Effector memory CD8-positive, alpha-beta T cell (primary cell): ENCODE measurements at places on chromosomes 3 and 15.
A peak's percentile ranks its signal among the peaks of the same experiment; 100 is the strongest.

GRCh38 chr3:58190882-58191281, 19.9 kb downstream of the DNASE1L3 start:
- no peak for DNase-seq

GRCh38 chr3:21515417-21515816, 235.6 kb downstream of the ZNF385D start:
- DNase-seq = no peak

DNA sequence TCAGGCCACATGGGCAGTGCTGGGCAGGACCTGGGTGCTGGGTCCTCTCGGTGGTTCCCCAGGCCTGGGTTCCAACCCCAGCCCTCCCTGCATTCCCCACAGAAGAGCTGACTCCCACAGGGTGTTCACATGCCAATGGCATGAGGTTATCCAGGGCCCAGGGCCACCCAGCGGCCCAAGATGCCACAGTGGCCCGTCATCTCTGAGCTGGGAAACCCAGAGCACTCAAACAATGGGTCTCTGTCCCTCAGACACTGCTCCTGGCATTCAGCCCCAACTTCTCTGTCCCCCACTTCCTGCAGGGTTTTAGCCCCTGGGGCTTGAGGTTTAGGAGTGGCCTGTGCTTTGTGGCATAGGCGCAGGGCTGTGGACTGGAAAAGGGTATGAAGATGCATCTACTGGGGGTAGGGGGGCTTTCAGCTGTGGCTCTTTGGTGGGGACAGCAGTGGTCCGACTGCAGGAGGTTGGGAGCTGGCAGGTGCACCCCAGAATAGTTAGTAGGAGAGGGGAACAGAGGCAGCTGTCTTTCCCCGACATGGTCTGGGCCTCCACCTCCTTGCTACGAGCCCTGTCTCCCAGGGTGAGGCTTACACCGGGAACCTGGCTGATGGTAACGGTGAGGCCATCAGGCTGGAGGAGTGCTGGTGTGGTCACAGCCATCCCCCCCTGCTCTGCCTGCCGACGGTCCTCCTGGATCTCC, 1.7 kb downstream of the CCDC9B start:
- no peak for DNase-seq

- no peak for DNase-seq
These were observed 106.7 kb downstream of the MYO5A start for GRCh38 chr15:52422001-52422400.

DNA sequence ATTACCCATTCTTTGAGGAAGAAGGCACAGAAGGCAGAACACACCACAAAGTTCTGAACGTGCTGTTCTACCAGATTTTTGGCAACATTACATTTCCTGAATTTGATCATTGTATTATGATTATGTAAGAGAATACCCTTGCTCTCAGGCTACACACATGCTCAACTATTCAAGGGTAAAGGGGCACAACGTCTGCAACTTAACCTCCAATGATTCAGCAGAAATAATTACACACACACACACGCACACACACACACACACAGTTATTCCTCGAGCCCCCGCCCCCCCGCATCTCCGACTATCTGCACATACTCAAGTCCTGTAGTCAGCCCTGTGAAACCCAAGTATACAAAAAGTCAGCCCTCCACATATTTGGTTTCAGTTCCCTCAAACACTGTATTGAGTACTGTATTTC, 26.8 kb downstream of the RPN1 start:
- no peak for DNase-seq

GRCh38 chr15:59532770-59533379, 78.7 kb upstream of the GCNT3 start:
- DNase-seq = no peak

DNA sequence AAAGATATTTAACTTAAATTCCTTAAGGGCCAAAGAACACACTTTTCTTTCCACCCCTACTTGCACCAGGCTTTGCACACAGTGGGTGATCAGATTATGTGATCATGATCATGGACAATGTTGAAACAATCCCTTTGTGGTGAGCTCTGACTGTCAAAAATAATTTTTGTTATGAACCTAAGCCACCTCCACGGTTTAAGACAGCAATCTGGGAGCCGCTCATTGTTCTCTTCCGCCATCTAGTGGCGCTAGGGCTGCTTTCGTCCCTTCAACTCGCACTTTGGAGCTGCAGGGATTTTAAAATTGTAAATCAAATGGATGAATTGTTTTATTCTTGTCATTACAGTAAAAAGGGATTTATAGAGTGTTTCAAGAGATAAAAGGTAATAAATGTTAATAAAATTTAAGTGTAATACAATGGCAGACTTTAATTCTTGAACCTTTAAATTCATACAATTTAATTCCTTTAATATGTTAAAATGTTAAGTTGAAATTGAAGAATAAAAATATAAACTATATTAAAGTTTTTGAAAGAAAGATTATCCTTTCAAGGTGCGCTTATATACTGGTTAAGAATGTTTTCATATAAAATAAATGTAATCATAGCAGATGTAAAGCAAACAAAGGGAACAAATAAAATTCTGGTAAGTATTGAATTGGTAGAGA, 45.3 kb upstream of the ARL6 start:
- DNase-seq = peak; percentile 47

GRCh38 chr3:50154840-50155490, at the start of gene SEMA3F:
TSS of gene SEMA3F (plus strand) at chr3:50155324. CDS start at chr3:50159623, 4,299 bp downstream.
- peak; percentile 42 for DNase-seq

- no peak for DNase-seq
These were observed 596 bp downstream of the COL7A1 start for GRCh38 chr3:48594417-48595049.

DNA sequence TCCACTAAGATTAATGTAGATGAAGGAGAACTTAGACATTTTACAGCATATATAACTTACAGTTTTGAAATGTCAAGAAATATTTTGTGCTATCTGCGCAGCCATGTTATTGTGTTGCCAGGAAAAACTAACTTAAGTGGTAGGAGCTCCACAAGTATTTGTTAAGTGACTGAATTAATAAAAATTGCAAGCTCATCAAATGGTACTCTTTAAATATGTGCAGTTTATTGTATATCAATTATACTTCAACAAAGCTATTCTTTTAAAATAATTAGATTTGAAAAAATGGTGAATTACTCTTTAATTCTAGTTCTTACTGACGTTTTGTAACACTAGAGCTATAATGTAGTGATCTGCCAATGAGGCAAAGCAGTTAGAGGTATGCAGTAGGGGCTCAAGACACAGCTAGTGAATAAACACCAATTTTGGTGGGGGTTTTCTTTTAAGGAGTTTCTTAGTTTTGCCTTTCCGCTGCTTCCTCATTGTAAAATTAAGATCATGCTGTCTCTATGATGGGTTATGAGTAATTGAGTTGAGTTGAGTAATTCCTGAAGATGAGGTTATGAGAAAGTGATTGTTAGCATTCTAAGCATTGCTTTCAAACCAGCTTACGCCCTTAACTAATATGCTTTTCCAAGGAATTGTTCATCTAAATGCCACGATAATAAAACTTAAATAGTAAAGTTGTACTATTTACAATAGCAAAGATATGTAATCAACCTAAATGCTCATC, 10.9 kb upstream of the LXN start:
- no peak for DNase-seq

DNA sequence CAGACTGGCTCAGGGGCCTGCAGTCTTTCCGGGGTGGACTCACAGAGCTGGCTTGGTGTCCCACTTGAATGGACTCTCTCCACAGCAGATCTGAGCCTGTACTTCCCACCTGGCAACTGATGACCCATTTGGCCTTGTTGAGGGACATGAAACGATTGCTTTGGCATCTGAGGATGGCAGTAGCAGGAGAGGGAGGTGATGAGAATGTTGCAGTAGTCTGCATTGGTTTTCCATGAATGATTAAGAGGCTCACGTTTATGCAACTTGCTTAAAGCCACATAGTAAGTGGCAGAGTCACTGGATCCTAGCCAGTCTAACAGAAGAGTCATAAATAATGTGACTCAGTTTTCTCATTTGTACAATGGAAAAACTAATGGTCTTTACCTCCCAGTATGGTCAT, 21.9 kb downstream of the IL20RB start:
- DNase-seq = no peak

DNA sequence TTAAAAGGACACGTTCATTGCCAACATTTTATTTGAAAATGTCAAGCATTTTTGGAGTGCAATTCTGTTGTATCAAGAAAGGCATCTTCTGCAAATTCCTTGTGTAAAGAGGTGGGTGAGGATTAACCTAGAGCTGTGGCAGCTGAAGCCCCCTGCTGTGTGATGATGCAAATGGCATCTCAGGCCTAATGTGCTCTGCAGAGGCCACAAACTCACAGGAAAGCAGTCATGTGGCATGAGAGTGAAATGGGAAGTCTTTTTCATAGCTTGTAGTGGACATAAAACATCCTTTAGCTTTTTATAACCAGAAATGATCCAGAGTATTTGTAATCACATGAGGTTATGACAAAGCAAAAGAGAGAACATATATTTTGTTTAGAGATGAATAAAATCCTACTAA, 6.4 kb downstream of the CADM2 start:
- no peak for DNase-seq

GRCh38 chr3:59644479-59645402, 594.9 kb upstream of the CFAP20DC start:
- no peak for DNase-seq

DNA sequence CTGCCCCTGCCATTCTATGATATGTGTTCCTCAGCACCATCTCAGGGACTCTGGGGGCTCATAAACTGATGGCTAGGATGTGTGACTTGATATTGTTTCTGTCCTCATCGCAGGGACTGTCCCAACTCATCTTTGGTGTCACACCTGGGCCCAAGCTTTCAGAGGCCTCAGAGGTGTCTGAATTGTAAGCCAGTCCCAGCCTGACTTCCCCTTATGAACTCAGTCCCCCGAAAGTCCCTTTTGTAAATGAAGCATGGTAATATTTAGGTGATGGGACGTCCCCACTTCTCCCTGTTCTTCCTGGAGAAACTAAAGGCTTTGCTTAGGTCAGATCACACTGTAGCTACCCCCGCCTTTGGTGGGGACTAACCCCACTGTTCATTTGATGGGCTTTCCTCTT, 142.4 kb upstream of the TLE3 start:
- no peak for DNase-seq

- no peak for DNase-seq
These were observed 58.7 kb downstream of the GUCA1C start for GRCh38 chr3:108894981-108895380.

DNA sequence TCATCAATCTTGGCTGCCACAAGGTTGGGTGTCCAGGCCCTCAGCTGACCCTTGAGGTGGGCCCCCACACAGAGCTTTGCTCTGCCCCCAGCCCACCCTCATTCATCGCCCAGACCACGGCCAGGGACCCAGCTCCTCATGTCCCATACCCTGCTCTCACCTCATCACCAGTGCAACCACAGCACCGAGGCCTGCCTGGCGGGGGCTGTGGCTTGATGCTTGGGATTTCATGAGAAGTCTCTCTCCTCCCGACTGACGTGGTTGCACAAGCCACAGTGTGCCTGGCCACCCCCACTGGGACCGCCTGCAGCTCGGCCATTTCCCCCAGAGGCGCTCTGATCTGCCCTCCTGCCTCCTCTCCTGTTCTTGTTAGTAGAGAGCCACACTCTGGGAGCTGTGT, 45.4 kb upstream of the MTMR10 start:
- no peak for DNase-seq

GRCh38 chr15:81825136-81825535, 220.7 kb downstream of the MEX3B start:
- no peak for DNase-seq

- DNase-seq = no peak
These were observed 5.1 kb upstream of the CP start for GRCh38 chr3:149226776-149227175.

- DNase-seq = no peak
These were observed 15.3 kb downstream of the SCG3 start for GRCh38 chr15:51696566-51696965.

GRCh38 chr3:128168836-128169235, 15.6 kb downstream of the EEFSEC start:
- DNase-seq = no peak

DNA sequence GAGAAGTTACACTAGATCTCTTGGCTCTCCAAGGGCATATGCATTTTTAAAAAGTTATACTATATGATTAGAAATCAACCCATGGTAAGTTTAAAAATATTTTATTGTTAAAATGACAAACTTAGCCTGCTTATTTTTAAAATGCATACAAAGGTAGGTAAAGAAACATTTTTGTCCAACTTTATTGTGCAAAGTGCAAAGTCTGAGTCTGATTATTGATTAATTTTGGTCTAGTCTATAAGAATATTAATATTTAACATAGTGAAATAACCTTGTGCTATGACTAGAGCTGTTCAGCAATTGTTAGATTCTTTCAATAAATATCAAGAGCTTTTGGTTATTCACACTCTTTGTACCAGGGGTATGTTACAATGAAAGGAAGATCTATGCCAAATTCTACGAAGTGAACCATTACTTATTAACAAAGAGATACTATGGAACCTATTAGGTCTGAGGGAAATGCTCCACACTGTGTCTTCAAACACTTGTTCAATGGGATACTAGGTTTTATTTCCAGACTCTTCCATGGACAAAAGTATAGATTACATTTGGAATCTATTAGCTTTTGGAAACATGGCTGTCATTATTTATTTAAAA, 70.4 kb downstream of the DIPK2A start:
- DNase-seq = no peak

GRCh38 chr3:136281966-136282520, 31.9 kb downstream of the PCCB start:
- no peak for DNase-seq

GRCh38 chr3:119542168-119542767, 17.1 kb downstream of the CD80 start:
- DNase-seq = no peak

GRCh38 chr15:64249406-64249805, 86.6 kb upstream of the PPIB start:
- no peak for DNase-seq

- peak; percentile 3 for DNase-seq
These were observed 226.7 kb upstream of the C2CD4B start for GRCh38 chr15:62391641-62392262.

GRCh38 chr15:65051266-65051665, 6.1 kb downstream of the SLC51B start:
- DNase-seq = no peak

DNA sequence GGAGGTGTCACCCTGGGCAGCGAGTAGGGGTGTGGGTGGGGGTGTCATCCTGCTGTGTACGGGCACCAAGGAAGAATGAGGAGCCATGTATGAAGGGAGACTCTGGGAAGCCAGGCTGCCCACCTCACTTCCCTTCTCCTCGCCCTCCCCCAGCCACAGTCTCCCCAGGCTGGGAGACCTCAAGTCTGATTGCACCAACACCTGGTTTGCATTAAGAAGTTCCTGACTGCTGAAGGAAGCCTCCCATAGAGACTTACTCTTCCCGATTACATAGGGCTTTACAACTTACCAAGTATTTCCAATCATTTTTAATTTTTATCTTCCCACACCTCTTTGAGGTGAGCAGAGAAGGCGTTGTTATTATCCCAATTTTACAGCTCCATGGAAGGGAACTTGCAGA, 29.5 kb upstream of the SMAD3 start:
- no peak for DNase-seq

DNA sequence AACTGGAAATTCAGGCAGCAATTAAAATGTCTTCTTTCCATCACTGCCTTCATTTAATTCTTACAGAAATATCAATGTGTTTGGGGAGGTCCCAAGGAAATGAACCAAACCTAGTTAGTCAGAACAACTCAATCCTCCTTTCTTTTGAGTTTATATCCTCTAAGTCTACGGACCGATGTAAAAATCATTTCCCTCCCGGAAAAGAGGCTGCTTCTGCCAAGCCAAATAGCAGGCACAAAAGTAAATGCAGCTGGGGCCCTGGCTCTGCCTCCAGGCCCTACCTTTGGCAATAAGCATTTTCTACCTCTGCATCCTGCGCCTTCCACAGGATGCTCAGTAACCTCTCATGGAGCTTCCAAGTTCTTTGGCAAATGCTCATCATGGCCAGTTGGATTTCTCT, 122.5 kb upstream of the COL8A1 start:
- DNase-seq = no peak
